Dermis lymphatic vessel endothelial cell (primary cell): ENCODE measurements at places on chromosomes 2 and 18. TPM values are rescaled to one million over a fixed set of nuclear protein-coding genes. Genes with fewer than 3 reads are reported as not detected.

The NTSR2 gene
- total RNA-seq = not detected in 2 replicates

The TTN gene
- total RNA-seq = 2.0 and 3.4 TPM in 2 replicates

The TTR gene
- not detected in 2 replicates for total RNA-seq

The WDR7 gene
- total RNA-seq = 32.1 and 32.4 TPM in 2 replicates

The TDRD15 gene
- not detected in 2 replicates for total RNA-seq

The KLHL41 gene
- under 0.01 and 0.17 TPM in 2 replicates for total RNA-seq

The IKZF2 gene
- total RNA-seq = 0.65 and 1.0 TPM in 2 replicates

The FN1 gene
- 250 and 543 TPM in 2 replicates for total RNA-seq

The MDH1B gene
- 0.11 and 0.17 TPM in 2 replicates for total RNA-seq

The MSTN gene
- total RNA-seq = under 0.01 and 0.11 TPM in 2 replicates

The COPS9 gene
- 156 and 170 TPM in 2 replicates for total RNA-seq

The FEV gene
- not detected in 2 replicates for total RNA-seq
